ENCODE measurements at places on chromosomes 1 and 21.
A peak's percentile ranks its signal among the peaks of the same experiment; 100 is the strongest.

- DNase-seq: no peak
These were observed 35.0 kb downstream of the LGR6 start for GRCh38 chr1:202228484-202229122.

DNA sequence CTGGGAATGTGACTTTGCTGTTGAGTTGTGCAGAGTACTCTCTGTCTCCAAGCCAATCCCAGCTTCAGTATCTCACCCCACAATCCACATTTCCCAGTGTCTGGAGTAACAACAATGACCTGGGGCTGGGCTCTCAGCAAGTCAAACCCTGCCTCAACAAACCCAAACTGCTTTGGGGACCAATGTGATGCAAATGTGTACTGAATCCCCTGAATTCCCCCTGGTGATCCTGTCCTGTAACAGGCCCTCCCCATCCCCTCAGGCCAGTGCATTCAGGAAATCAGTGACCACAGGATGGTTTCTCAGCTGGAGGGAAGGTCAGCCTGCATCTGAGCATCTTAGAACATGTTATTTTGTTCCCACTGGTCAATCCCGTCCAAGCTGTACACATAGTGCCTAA lies 36.7 kb upstream of the HAO2 start:
- no peak for DNase-seq

DNA sequence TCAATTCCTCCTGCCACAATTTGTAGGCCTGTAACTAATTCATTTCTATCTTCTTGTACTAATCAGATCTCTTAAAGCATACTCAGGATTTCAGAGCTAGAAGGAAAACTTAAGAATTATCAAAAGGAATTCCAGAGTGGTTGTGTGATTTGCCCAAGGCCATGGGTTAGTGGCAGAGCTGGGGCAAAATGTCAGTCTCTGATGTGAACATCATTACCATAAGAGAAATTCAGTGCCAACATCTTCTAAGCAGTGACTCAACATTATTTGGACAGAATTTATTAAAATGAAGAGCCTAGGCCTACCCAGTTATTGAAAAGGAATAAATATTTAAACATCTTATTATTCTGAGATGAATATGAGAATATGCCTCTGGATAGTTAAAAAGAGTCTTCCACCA lies 14.5 kb downstream of the ST6GALNAC5 start:
- DNase-seq: no peak

DNA sequence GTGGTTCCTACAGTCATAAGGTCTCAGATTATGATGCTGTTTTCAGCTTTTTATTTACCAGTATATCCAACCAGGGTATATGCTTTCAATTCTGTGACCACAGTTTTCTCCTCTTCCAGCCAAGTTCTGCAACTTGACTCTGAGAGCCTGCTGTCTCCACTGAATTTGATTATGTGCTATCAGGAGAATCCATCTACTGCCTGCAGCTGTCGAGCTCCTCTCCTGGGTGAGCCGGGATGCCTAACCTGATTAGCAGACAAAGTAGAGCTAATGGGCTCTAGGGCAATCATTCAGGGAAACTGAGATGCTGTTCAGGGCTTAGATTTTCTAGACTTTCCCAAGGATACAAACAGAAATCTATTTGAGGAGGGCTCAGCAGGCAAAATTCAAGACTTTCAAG lies 271.5 kb upstream of the BEND5 start:
- no peak for DNase-seq

GRCh38 chr1:170460001-170460400 lies 72.0 kb upstream of the GORAB start:
- DNase-seq: no peak

- DNase-seq: no peak
These were observed 122.1 kb upstream of the SERBP1 start for GRCh38 chr1:67552336-67552759.

DNA sequence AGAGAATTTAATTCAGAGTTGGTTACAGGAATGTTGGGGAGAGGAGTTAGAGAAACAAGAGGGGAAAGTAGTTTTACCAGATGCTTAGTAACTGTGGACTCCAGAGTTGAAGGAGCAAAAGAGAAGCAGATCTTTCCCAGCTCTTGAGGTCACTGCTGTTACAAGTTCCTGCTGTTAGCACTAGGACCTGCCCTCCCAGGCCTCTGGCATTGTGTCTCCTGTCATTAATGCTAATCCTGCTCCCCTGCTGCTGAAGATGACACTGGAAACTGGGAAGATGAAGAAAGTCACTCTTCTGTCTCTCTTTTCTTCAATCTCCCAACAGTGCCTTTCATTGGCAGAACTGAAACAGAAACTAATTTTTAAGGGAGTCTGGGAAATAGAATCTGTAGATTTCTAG lies 845.6 kb downstream of the ADGRL2 start:
- DNase-seq: no peak

DNA sequence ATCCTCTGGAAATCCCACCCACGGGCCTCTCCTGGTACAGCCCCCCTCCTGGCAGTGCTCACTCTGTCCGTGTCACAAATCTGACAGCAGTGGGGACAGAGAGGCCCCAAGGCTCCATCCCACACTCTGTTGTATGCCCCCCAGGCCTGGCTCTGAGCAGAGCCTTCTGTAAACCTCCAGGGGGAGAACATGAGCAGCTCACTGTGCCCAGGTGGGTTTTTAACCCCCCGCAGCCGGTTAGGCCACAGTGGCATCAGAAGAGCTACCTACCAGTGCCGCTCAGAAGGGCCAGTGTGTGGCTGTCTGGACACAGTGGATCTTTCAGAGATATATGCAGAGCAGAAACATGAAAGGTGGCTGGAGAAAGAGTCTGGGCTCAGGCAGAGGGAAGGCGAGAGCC lies 12.0 kb upstream of the GPR153 start:
- no peak for DNase-seq

DNA sequence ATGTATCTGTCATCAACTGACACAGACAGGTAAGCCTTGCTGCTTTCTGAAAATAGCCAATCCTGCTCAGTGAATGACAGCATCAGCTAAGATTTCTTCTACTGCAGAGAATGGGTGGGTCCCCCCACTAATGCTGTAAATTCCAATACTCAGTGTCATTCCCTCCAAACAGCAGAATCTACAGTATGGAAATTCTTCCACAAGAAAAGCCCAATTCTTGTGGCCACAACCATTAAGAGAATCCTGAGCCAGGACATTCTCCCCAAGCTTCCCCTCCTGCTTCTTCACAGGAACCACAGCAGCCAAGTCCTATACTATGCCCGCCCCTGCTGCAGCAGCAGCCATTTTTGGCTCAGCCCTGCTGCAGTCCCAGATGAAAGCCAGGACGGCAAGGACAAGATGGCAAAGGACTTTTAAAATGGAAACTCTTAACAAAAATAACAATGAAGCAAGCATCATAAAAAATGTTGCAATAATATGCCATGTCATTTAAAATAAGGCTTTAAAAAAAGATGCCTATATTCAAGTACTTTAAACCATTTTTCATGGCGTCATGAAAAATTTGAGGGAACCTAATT lies 26.8 kb downstream of the EIF4G3 start:
- DNase-seq: no peak

GRCh38 chr1:151714820-151715725 lies 1.5 kb downstream of the CELF3 start:
- no peak for DNase-seq

DNA sequence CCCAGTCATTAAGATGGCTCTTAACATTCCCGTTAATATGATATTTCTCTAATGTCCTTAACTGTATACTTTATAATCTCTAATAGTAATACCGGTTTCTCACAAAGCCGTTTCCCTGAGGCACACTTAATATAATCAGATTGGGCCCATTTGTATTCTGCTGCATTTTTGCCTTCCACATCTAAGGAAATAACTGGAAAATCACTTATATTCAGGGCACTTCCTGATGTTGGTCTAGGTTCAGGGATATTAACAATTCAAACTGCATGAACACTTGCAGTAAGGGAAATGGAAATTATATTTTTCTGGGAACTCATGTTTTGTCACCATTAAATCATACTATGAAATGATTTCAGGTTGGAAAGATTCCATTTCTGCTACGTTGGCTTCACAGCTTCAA lies 119.8 kb downstream of the TPR start:
- no peak for DNase-seq

DNA sequence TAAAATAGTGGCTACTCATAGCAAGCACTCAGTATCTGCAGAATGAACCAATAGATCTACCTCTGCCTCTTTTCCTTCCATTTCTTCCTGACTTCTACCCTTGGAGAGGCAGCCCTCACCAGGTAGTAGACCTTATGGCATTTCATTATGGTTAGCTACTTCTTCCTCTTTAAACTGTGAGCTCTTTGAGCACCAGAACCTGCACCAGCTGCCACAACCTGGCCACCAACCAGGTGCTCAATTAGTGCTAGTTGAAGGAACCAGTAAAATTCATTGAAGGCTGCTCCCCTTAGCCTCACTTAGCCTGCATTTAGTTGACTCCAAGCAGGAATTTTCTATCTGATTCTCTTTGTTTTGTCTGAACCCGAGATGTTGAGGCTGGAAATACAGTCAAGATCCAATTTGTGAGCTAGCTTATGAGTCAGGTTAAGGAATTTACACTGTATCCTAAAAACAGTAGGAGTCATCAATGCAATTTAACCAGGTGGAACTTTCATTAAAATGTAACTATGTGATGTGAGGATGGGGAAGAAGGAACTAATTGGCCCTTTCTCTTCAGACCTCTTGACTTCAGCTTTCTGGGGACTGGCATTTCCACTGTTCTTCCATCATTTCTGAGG lies 81.5 kb upstream of the UBE2U start:
- DNase-seq: no peak

GRCh38 chr1:39671793-39672550 lies at the start of gene NT5C1A:
Gene NT5C1A (minus strand): TSS chr1:39672107. CDS start chr1:39672038, 69 bp downstream.
- DNase-seq: peak; percentile 46

DNA sequence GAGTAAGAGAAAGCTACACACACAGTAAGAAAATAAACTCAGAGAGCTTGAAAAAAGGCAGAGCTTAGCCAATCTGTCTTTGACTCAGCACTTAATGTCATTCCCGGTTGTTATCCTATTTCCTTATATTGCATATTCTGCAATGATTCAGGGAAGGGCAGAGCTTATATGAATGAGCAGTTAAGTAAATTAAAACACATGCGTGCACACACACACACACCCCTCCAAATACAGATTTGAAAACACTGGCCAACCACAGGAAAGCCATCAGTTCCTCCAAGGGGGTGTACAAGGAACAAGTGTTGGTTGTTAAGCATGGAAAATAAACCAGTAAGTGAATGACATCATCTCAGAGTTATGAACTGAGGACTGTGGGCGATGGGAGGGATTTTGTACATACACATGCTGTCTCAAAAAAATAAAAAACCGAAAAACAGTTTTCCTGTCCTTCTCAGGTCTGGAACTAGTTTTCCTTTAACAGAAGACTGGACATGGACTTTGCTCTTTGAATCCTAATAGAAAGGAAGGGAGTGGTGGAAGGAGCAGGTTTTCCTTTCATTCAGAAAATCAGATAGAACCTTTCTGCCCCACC lies 1.0 kb downstream of the IQGAP3 start:
- no peak for DNase-seq

DNA sequence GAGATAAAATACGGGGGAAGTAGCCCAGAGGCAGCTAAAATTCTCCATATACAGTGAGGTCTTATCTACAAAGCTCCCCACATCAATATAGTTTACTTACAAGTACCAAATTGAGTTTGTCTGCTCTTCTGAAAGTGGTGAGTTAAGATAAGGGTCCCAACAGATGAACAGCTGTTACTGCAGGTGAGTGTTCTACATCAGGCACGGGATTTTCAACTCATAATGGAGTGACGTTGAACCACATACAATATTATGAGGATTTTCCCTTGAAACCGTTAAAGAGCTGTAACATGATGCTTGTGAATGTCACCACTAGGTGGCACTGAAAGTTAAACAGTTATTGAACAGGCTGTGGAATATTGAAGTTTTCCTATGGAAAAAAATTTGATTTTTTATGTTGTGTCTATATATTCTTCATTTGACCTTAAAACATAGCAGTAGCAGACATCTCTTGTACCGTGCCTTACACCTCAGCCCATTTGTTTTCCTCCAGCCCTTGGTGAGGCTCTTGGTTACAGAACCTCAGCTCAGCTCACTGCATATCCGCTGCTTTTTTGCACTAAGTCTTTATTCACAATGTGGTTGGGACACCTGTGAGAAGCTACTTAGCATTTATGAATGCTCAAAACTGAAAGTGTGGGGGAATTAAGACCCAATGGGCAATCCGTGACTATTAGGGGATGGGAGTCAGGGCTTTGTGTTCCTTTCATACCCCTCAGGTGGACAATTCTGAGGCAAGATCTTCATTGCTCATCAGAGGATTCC lies 23.2 kb downstream of the CD1D start:
- no peak for DNase-seq

- DNase-seq: no peak
These were observed 1359.6 kb downstream of the PLA2G4A start for GRCh38 chr1:188188317-188188716.

DNA sequence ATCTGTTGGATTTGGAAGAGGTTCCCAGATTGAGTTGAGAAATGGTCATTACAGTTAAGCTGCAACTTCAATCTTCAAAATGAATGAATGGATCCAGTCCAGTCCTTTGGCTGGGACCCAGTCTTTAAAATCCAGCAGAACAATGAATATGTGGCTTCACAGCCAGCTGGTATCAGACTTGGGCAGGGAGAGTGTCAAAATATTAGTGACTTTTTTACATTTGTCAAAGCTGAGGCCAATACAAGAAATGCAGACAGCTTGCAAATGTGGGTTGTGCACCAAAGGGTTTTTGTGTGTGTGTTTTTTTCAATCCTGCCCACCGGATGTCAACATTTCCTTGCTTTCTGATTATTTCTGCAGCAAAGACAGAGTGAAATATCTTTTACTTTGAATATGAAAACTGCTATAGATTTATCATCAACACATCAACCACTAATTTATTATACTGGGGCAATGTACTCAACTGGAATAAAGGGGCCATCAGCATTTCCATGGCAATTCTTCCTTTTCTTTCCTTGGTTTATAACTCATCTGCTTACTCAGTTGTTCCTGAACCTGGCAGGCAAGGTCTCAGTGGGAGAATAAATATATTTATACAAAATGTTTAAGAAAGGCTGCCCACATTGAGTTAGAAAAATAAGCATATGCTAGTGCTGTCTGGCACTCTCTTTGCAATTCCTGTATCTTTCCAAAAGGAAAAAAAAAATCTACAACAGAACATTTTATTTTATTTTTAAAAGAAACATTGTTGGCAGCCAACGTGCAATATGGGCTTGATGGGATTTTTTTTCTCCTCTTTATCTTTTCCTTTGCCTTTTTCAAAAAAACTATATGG lies 491.6 kb upstream of the C1orf87 start:
- no peak for DNase-seq

GRCh38 chr1:213371847-213372619 lies 321.0 kb downstream of the RPS6KC1 start:
- no peak for DNase-seq

DNA sequence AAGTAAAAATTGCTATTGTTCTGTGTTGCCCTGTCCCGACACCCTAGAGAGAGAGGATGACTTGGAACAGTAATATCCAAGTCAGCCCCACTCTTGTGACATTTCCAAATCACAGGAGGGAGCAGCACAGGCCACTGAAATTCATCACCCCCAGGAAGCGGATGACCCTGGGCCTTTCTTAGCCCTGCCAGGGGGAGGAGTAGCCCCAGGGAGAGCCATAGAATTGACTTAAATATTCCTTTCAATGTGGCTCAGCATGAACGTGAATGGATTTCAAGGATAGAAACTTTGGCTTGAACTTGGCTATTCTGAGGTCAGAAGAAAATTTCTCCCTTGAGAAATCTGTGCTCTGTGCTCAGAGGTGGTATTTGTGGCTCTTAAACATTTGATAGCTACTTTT lies 80.6 kb downstream of the CENPF start:
- DNase-seq: no peak

- peak; percentile 13 for DNase-seq
These were observed 41.8 kb downstream of the MACO1 start for GRCh38 chr1:25472471-25472870.

- no peak for DNase-seq
These were observed 90.9 kb upstream of the KCNK1 start for GRCh38 chr1:233523047-233523446.

Measured in stimulated activated CD4-positive, alpha-beta T cell treated with anti-CD3 and anti-CD28 coated beads, Interleukin-2, amount 100 ng/mL, for 24 hours (primary cell).